ENCODE measurements at places on chromosomes 5 and 9. TPM values are rescaled to one million over a fixed set of nuclear protein-coding genes. Genes with fewer than 3 reads are reported as not detected.

Gene IFNK
- total RNA-seq: not detected

Gene PCAT7
- 16.4 TPM for total RNA-seq

Gene PCDHGA3
- 10.4 TPM for total RNA-seq

Gene EIF4EBP3
- total RNA-seq: 7.0 TPM

Gene ADAMTS16
- 4.8 TPM for total RNA-seq

Gene ARHGEF28
- total RNA-seq: 0.47 TPM

Gene PCDHA10
- total RNA-seq: 47.7 TPM

DNA sequence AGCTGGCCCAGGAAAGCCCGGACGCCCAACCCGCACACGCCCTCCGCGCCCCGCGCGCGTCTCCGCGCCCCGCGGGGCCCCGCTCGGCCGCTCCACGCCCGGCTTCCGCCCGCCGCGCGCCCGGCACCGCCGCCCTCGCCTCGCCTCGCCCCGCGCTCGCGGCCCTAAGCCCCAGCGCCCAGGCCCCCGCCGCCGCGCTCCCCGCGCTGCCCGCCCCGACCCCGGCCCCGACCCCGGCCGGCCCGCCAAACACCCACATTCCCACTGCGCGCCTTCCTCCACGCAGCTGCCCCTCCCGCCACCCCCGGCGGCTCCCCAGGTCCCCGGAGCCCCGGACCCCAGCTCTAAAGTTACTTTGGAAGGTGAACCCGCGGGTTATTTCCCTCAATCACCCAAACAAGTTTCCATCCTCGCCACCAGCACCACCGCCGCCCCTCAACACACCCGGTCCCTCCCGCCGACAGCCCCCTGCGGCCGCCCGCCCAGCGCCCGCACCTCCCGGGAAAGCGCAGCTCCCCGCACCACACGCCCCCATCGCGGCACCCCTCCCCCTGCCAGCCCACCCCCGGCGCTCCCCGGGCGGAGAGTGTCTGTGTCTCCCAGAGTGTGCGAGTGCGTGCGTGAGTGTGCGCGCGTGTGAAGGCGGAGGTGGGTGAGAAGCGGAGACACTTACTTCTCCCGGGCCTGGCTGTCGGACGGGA lies 439 bp downstream of the SSBP2 start:
- H3K36me3 ChIP-seq: no peaks in the 10 kb centered on the region
- DNase-seq: no peak
- peak overlapping the region; percentile 82 for H3K4me3 ChIP-seq
- H3K27ac ChIP-seq: peak overlapping the region; percentile 72

GRCh38 chr5:78923622-78923970 lies 61.5 kb downstream of the ARSB start:
- H3K27ac ChIP-seq: no peak overlapping the region
- H3K4me1 ChIP-seq: peaks cover 1% of the 10 kb centered on the region
- H3K27me3 ChIP-seq: peaks cover 3% of the 10 kb centered on the region
- no peaks in the 10 kb centered on the region for H3K36me3 ChIP-seq
- DNase-seq: no peak

DNA sequence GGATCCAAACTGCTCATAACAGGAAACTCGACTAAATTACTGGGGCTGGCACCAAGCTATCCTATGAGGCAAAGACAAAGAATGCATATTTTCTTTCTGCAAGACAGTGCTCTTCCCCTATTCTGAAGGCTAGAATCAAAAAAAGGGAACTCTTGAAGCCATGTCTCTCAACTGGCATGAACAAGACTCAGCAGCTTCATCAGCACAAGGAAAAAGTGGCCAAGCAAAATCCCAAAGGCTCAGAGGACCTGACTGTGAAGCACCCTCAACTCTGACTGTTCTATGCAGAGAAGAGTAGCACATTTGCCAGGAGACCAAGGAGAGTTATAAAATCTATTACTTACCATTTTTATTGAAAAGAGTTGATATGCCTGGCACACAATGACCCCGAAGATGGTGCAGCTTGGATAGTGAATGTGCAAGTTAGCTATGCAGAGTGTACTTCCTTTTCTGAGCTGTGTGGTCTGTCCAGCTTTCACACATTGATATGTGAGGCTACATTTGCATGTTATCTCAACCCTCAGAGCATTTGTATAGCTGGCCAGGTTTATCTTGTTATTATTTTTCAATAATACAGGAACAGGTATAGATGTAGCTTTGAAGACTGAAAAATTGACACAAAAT lies 51.0 kb upstream of the FYB1 start:
- H3K27me3 ChIP-seq: no peaks in the 10 kb centered on the region
- H3K4me3 ChIP-seq: no peak overlapping the region
- no peaks in the 10 kb centered on the region for H3K4me1 ChIP-seq
- H3K36me3 ChIP-seq: no peaks in the 10 kb centered on the region
- H3K27ac ChIP-seq: no peak overlapping the region
- DNase-seq: no peak

GRCh38 chr5:175712681-175713085 lies 54.8 kb downstream of the HRH2 start:
- peaks cover 4% of the 10 kb centered on the region for H3K4me1 ChIP-seq
- no peak overlapping the region for H3K4me3 ChIP-seq
- peaks cover 56% of the 10 kb centered on the region for H3K36me3 ChIP-seq
- DNase-seq: no peak
- H3K27me3 ChIP-seq: peaks cover 4% of the 10 kb centered on the region
- H3K27ac ChIP-seq: no peak overlapping the region

DNA sequence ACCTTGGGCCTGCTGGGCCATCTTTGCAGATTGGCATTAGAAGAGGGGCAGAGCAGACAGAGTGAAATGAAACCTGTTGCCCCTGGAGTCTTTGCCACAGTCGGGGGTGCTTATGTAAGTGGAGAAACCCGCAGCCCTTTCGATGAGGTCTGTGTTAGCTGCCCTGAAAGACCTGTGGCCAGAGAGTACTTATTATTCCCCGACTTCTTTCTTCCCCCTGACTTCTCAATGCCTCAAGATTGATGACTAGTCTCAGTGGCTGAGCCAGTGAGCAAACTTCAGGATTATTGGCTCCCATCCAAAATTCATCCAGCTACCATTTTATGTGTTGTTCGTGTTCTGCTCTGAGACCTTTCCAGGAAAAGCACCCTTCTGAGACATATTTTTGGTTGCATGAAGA lies 7.6 kb downstream of the NTRK2 start:
- no peak for DNase-seq
- peaks cover 1% of the 10 kb centered on the region for H3K27me3 ChIP-seq
- no peaks in the 10 kb centered on the region for H3K4me1 ChIP-seq
- H3K4me3 ChIP-seq: no peak overlapping the region
- H3K27ac ChIP-seq: no peak overlapping the region
- H3K36me3 ChIP-seq: no peaks in the 10 kb centered on the region

GRCh38 chr9:70791936-70792335 lies 329.5 kb downstream of the TRPM3 start:
- H3K4me3 ChIP-seq: no peak overlapping the region
- peaks cover 11% of the 10 kb centered on the region for H3K4me1 ChIP-seq
- no peaks in the 10 kb centered on the region for H3K36me3 ChIP-seq
- no peak for DNase-seq
- H3K27ac ChIP-seq: no peak overlapping the region

DNA sequence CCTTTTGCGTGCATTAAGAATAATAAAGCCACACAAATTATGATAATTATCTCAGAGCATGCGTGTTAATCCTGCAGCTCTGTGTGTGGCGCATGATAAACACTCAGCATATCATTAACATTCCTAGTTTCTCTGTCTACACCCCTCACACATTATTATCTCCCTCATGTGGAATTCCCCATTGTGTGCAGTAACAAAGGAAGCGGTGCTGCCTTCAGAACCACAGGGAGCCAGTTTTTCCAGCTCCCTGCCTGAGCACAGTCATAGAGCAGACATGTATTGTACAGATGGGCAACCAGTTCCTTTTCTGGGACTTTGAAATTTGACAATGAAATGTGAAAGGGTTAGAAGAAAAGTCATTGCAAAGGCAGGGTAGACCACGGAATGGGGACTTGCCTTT lies 1365.5 kb upstream of the CDH9 start:
- no peaks in the 10 kb centered on the region for H3K36me3 ChIP-seq
- no peak for DNase-seq
- H3K4me3 ChIP-seq: no peak overlapping the region
- H3K4me1 ChIP-seq: peaks cover 10% of the 10 kb centered on the region
- no peak overlapping the region for H3K27ac ChIP-seq

- DNase-seq: no peak
- H3K4me1 ChIP-seq: peaks cover 25% of the 10 kb centered on the region
- H3K27ac ChIP-seq: no peak overlapping the region
- H3K36me3 ChIP-seq: peaks cover 7% of the 10 kb centered on the region
- H3K27me3 ChIP-seq: peaks cover 2% of the 10 kb centered on the region
Measured at GRCh38 chr5:112293587-112293986, 125.5 kb downstream of the EPB41L4A start.

GRCh38 chr9:128892221-128892921 lies 10.4 kb downstream of the LRRC8A start:
- peaks cover 2% of the 10 kb centered on the region for H3K27me3 ChIP-seq
- H3K4me1 ChIP-seq: peaks cover 3% of the 10 kb centered on the region
- DNase-seq: no peak
- H3K36me3 ChIP-seq: no peaks in the 10 kb centered on the region
- H3K4me3 ChIP-seq: no peak overlapping the region
- H3K27ac ChIP-seq: no peak overlapping the region

DNA sequence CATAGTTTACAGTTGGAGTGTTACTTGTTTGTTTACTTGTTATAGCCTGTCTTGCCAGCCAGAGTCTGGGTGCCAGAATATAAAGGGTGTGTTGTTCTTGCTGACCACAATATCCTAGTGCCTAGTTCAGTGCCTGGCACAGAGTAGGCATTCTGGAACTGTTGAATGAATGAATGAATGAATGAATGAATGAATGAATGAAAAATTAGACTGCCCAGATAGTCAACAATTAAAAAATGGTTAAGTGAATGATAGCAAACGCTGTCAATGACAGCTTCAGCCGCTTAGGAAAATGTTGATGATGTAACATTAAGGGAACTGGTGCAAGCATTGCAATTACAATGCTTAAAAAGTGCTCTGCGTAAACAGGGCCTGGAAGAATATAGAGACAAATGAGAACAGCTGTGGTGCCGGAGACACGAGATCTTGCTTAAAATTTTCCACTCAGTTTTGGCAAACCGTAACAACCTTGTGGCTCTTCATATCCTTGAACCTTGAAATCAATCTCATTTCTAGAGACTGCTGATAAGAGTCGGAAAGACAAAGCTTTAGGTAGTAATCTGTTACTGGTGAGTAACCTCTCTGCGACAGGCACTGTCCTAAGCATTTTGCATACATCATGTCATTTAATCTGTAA lies 4.7 kb upstream of the TTLL11 start:
- no peaks in the 10 kb centered on the region for H3K36me3 ChIP-seq
- peaks cover 5% of the 10 kb centered on the region for H3K27me3 ChIP-seq
- H3K27ac ChIP-seq: no peak overlapping the region
- no peak overlapping the region for H3K4me3 ChIP-seq
- no peak for DNase-seq

GRCh38 chr9:27581826-27582225 lies 8.5 kb upstream of the C9orf72 start:
- no peaks in the 10 kb centered on the region for H3K4me1 ChIP-seq
- H3K4me3 ChIP-seq: no peak overlapping the region
- DNase-seq: no peak
- no peaks in the 10 kb centered on the region for H3K27me3 ChIP-seq

DNA sequence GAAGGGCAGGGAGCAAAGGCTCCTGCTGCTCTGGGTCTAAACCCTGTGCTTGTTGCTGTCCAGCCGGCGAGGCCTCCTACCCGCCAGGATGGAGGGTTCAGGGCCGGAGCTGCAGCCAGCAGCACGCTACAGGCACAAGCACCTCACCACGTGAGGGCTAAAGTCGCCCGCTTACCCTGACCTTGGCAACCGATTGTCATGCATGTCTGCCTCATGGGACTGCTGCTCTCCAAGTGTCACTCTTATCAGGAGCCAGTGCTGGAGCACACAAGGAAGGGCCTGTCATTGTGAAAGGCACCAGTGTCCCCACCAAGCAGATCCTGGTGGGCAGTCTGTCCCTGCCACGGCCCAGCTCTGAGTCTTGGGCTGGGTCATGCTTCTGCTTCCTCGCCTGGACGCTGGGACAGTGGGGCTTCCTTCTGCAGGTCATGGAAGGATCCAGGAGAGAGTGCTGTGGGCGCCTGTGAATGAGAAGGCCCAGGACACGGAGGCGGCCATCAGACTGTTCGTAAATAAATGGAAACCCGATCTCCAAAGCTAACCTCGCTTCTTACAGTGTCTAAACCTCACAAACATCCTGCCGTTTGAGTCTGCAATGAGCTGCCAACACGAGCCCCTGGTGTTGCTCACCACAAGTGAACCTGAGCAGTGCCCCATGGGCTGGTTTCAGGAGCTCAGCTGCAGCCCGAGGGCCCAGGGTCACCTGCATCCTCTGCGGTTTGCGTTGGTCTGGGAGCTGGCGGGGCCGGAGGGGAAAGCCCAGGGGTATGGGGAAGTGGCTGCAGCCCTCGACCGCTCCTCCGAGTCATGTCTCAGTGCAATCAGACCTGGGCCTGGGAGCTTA lies 58.2 kb upstream of the RXRA start:
- H3K4me3 ChIP-seq: no peak overlapping the region
- H3K4me1 ChIP-seq: peaks cover 4% of the 10 kb centered on the region
- no peak overlapping the region for H3K27ac ChIP-seq
- peaks cover 8% of the 10 kb centered on the region for H3K27me3 ChIP-seq

- H3K27ac ChIP-seq: no peak overlapping the region
- DNase-seq: no peak
- no peak overlapping the region for H3K4me3 ChIP-seq
Measured at GRCh38 chr9:105673850-105674387, 11.7 kb downstream of the TAL2 start.

- H3K27me3 ChIP-seq: peaks cover 2% of the 10 kb centered on the region
- no peaks in the 10 kb centered on the region for H3K4me1 ChIP-seq
- H3K27ac ChIP-seq: no peak overlapping the region
- no peaks in the 10 kb centered on the region for H3K36me3 ChIP-seq
- H3K4me3 ChIP-seq: peak overlapping the region; percentile 74
Measured at GRCh38 chr9:96565671-96566497, 53.8 kb downstream of the CDC14B start.

DNA sequence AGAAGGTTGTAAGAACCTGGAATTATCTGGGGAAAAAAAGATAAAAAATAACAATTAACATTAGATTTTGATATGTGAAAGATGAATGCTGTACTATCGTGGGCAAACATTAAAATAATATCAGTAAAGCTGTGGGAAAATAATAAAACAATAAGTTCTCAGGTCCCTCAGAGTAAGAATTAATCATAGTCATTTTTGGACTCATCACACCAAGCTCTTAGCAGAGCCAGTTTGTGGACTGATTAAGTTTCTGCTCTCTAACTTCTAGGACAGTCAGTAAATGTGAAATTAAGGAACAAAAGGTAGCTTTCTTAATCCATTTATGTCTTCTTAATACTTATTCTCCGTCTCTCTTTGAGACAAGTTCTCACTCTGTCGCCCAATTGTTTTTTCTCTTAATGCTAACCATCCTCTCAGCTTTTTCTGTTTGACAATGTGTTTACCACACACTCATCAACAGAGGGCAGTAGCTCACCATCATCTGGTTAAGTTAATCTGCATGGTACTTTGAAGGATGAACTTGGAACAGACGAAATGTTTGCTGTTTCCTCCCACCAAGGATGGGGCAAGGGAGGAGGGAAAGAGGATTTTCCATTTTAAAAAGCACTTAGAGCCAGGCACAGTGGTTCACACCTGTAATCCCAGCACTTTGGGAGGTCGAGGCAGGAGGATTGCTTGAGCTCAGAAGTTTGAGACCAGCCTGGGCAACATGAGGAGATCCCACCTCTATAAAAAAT lies 5.3 kb upstream of the ACO1 start:
- peaks cover 8% of the 10 kb centered on the region for H3K27me3 ChIP-seq
- H3K27ac ChIP-seq: no peak overlapping the region
- no peak for DNase-seq
- H3K4me3 ChIP-seq: no peak overlapping the region
